ENCODE measurements at places on chromosomes 4 and X.

DNA sequence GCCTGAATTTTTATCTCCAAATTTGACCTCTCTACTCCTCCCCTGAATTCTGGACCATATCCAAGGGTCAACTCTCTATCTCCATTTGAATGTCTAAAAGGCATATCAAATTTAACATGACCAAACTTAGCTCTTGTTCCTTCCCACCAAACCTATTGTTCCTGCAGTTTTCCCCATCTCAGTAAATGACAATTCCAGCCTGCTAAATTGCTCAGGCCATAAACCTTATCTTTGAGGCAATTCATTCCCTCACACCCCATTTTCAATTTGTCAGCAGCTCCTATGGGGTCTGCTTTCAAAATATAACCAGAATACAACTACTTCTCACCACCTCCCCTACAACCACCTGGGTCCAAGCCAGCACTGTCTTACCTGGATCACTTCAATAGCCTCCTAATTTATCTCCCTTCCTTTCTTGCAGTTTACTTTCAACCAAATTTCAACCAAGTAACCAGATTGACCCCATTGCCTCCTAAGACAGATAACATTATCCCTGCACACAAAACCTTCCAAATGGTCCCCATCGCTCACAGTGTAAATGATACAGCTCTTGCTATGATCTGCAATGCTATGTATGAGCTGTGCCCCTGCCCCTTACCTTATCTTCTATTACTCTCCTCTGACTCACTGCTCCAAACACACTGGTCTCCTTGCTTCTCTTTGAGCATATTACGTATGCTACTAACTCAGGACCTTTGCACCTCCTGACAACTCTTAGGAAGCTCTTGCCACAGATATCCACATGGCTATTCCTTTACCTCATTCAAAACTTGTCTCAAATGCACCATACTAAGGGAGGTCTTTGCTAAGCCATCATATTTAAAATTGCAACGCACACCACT, 66.0 kb downstream of the CAMK2D start:
- no peak for DNase-seq

- DNase-seq, result no peak
These were observed 44.7 kb upstream of the FGF13 start for GRCh38 chrX:138756234-138756633.

DNA sequence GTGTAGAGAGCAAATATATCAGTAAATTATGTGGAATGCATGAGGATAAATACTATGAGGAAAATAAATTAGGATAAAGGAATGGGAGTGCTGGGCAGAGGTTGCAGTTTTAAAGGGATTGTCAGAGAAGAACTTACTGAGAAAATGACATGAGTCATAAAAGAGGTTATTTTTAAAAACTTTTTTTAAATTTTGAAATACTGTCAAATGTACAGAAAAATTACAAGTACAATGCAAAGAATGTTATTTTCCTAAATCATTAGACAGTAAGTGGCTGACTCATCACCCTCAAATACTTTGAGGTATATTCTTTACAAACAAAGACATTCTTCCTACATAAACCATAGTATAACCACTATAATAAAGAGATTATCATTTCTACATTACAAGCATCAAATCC, 29.8 kb upstream of the H2AZ1 start:
- DNase-seq, result no peak

DNA sequence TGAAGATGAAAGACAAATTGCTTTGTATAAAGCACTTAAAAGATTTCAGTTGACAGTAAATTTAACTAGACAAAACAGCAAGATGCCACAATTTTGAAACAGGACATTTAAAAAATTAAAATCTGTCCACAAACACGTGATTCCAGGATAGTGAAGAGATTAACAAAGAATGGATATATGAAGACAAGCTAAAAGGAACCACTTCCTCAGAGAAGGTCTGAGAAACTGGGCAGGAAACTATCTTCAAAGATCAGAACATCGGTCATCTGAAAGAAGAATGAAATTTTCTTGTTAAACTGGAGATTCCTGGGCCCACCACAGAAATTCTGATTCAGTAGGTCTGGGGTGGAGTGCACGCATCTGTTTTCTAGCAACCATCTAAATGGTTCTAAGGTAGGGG, 1.4 kb downstream of the RWDD4 start:
- DNase-seq, result no peak

GRCh38 chr4:101475246-101475645, 127.9 kb upstream of the PPP3CA start:
- DNase-seq, result no peak

DNA sequence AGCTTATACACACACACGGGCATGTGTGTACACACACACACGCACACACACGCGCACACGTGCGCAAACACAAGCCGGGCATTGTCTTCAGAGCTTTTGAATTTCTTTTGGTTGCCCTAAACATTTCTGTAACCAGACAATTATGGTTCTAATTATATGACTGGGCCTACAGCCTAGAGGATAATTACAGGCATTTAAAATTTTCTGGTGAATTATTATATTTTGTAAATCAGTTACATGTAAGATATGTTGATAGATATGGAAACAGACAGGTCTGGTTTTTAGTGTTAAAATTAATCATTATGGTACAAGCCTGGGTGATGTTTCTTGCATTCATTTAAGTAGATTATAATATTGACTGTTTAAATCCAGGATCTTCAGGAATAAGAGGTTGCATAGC, 1120.5 kb downstream of the ADGRL3 start:
- DNase-seq, result no peak

DNA sequence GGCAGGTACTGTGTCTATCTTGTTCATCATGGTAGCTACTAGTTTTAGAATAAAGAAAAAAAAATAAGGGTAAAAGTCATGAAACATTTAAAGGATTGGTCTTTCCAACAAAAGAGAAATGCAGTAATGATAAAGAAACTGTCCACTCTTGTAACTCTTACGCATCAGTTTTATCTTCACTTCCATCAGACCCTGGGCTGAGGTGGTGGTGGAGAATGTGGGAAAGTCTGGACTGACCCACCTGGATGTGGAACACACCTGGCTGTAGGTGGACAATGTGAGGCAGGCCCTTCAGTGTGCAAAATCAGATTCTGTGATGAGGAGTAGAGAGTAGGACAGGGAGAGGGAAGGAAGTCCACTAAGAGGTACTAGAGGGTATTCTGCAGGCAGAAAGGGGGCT, 128.6 kb downstream of the RASL11B start:
- no peak for DNase-seq

DNA sequence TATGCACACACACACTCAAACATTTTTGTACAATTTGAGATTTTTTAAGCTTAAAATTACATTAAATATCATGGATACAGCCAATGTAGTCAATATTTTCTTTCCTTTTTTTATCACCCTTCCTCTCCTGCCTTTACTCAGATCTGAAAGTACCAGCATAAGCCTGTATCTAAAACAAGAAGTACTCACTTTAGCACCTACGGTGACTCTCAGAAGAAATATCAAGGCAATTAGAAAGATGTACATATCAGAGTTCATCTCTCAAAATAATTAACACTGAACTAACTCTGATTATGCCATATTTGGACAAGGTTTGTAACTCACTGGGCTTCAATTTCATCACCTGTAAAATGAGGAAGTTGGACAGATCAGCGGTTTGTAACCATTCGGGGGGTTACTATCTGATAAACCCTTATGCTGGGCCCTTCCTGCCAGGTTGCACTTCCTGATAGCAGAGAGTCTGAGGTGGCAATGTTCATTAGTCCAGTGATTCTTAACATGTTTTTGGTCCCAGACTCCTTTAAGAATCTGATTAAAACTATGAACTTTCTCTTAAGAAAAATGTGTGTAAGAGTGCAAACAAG, 5.7 kb upstream of the GPR174 start:
- no peak for DNase-seq

DNA sequence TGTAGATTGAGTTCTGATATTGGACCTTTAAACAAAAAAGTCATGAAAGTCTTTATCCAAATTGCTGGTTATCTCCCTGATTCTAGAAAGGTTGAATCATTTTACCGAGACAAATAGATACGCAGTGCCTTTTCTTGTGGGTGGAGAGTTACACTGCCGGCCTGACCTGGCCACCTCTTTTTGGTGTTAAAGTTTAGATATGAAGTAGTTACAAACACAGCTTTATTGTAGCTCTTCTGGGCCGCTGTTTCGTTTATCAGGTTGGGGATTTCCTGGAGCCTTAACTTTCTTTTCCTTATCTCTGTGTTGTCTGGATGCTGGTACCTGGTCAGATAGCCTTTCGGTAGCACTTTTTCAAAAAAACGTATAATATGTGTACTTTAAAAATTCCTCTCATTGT, 31.0 kb downstream of the FNIP2 start:
- DNase-seq, result no peak

DNA sequence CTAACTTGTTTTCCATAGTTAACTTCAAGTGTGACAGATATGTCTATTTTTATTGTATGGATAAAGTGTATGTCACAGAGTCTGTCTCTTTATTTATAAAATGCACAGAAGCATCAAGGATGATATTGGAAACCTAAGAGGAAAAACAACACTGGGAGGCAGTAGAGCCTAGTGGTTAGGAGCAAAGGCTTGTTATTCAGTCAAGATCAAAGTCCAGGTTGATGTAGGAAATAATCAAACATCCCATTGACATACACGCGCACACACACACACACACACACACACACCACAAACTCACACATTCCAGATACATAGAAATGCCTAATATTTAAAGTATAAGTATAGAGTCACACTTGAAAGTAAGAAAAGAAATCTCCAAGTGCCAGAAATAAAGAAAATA, 206.8 kb downstream of the CHRDL1 start:
- no peak for DNase-seq

DNA sequence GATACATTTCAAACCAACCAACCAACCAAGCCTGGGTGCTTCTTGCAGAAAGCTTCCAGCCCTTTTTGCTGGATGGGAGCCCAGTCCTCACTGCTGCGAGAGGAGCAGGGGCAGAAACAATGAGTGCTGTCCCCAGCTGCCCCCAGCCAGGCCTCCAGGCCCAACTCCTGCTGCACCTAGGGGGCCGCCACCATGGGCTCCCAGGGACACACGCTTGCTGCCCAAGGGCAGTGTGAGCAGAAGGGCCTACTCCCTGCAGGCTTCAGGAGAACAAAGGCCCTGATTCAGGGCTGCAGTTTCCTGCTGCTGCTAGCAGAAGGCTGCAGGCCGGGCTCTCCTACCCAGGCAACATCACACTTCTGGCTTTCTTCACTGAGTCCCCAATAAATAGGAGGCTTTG, 37.7 kb upstream of the ENPP6 start:
- no peak for DNase-seq

- no peak for DNase-seq
These were observed 5.4 kb upstream of the ZXDA start for GRCh38 chrX:57915680-57916079.

DNA sequence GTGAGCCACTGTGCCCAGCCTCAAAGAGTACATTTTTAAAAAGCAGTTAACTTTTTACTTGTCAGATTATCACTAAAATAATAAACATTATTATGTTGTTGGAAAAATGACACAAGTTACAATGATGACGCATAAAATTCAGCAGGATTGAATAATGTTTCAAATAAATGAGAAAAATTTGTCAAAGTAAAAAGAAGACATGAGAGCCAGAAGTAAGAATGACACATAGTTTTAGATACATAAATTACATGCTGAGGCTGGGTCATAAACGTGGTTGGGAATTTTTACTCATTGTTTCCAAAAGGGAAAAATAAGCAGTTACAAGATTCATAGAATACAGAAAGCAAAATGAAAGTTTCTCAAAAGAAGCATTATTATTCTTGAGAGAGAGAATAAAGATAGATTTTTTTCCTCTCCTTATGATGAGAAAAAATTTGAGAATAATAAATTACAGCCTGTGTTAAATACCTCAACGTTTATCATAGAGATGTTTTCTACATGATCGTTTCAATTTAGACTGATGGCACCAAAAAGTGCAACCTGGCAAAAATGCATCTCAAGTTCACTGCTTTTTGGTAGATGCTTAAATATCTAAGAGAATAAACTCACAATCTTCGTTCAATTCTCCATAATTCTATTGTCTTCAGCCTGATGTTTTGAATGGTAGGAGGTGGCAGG, 40.4 kb downstream of the GUCY1B1 start:
- no peak for DNase-seq
